ENCODE measurements at places on chromosomes 16 and 17. TPM values are rescaled to one million over a fixed set of nuclear protein-coding genes. Genes with fewer than 3 reads are reported as not detected.

DNA sequence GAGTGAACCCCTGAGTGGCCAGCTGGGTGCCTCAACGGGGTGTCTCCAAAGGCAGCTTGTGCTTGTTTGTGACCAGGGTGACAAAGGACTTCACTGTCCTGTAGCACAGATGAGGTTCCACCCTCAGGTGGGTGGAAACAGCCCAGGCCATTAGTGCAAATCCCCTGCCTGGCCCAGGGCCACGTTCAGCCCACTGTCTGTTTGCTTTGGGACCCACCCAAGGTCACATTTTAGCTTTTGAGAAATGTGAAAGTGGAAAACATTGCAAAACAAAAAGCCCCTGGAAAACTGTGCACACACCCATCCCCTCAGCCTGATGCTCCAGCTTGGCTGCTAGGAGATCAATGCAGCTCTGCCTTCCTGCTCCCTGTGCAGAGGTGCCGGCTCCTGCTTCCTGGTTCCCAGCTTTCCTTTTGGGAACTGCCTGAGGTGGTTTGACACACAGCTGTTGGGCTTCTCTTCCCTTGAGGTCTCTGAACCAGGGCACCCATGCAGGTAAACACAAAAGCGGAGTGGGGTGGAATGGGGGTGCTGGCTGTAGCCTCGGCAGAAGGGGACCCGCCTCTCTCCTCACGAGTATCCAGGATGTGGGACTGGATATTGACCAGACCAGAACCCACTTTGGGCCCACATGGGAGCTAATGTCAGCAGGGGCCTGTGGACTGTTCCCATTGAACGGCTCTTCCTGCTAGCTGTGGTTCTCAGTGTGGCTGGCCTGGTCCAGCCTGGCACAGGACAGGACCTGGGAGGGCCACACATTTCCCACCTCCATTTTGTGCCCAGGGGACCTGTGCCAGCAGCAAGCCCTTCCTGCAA, 7.9 kb upstream of the SPHK1 start:
- DNase-seq = no peak

- DNase-seq = no peak
Observed at GRCh38 chr16:73233846-73234424, 186.0 kb upstream of the ZFHX3 start.

- DNase-seq = no peak
Observed at GRCh38 chr16:51149721-51150164, 1.3 kb downstream of the SALL1 start.

GRCh38 chr16:2598133-2598641, 60.4 kb downstream of the PDPK1 start:
- DNase-seq = no peak

DNA sequence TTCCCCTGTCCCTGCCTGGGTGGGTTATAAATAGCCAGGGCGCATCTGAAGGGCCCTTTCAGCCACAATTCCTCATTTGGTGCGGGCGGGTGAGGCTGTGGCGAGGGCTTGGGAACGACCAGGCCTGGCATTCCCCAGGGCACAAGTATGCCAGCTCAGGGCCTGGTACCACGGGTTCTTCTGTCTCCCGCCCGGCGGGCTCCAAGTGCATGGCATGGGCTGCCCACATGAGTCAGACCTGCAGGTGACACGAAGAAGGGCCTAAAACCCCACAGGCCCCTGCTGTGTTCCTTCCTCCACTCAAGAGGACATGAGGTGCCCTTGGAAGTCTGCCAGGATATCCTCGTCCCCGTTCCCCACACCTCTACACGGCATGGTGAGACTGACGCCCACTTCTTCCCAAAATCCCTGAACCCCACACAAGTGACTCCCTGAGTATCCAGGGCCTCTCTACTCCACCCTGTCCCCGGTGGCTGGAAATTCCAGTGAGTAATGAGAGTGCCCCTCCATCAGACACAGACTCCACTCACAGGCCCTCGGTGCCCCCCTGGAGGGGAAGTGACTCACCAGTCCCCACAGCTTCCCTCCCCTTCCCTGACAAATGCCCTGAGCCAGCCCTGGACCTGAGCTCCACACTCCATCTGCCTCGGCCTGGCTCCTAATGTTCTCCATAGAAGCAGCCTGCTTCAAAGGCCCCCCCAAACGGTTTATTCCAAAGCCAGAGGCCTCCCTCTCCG, 68.8 kb downstream of the ABR start:
- no peak for DNase-seq

DNA sequence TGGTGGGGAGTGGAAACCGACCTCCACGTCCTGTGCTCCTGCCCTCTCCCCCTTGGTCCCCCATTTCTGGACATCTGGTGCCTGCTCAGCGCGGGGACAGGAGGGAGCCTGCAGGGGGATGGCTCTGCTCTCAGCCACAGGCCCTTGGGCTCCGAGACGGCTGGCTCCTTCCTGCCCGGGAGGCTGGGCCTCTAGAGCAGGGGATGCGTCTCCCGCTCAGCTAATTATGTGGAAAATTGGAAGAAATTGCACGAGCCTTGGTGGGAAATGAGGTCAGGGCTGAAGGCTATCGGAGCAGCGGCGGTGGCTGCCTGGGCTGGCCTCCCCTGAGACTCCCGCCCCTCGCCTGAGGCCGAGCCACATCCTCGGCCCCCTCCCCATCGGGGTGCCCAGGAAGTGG, 154.6 kb upstream of the CIBAR2 start:
- DNase-seq = no peak

DNA sequence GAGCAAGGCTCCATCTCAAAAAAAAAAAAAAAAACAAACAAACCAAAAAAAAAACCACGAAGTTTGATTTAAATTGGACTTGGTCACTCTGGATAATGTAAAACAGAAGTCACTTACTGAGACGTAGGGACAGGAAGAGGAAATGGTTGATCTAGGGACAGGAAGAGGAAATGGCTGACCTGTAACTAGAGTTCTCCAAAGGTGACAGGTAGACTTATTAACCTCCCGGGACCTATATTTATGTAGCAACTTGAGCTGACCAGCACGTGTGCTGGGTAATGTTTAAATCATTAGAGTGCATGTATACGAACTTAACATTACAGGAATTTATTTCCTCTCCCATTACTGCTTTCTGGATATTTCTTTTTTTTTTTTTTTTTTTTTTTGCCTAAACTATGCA, 81.5 kb upstream of the DHX40 start:
- no peak for DNase-seq

DNA sequence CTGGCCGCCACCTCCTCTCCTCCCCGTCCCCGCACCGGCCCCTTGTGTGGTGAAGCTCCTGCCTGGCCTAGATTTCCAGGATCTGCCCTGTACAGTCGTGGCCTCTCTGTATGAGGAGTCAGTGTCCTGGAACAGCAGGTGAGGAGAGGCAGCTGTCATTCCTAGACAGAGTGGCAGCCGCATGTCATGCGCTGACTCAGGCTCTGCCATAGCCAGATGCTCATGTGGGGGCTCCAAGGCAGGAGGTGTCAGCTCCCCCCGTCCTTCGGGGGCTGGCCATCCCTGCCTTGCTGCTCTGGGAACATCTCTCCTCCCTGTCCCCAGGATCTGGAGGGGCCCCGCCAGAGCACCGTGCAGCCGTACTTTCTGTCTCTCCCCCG, 60.4 kb downstream of the BAIAP2 start:
- DNase-seq = no peak

DNA sequence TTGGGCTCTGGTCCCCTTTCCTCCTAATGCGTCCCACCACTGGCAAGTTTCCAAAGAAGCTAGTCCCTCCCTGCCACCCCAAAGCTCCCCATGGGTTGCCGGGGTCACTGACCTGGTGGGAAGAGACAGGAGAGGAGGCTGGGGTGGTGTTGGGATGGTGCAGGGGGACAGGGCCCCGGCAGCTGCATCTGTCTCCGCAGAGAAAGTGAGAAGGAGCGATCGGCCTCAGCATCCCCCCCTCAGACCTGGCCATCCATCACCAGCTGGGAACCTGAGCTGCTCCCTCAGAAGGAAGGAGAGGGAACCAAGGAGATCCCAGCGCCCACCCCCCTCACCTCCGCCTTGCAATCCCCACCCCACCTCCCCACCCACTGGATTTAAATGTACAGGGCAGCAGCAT, 3.3 kb downstream of the ETV4 start:
- DNase-seq = no peak

GRCh38 chr16:85112364-85112763, at the start of gene CIBAR2:
Gene CIBAR2, minus strand, starts transcription at chr16:85112472. Its CDS starts 120 bp downstream, at chr16:85112352.
- DNase-seq = no peak

GRCh38 chr16:5058476-5058875, 7.3 kb downstream of the C16orf89 start:
- peak; percentile 86 for DNase-seq

DNA sequence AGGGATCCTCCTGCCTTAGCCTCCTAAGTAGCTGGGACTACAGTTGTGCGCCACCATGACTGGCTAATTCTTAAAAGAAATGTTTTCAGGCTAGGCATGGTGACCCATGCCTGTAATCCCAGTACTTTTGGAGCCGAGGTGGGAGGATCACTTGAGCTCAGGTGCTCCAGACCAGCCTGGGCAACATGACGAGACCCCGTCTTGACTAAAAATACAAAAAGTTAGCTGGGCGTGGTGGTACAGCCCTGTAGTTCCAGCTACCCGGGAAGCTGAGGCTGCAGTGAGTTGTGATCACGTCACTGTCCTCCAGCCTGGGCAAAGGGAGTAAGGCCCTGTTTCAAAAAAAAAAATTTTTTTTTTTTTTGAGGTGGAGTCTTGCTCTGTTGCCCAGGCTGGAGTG, 173.1 kb downstream of the SEC14L1 start:
- DNase-seq = no peak

DNA sequence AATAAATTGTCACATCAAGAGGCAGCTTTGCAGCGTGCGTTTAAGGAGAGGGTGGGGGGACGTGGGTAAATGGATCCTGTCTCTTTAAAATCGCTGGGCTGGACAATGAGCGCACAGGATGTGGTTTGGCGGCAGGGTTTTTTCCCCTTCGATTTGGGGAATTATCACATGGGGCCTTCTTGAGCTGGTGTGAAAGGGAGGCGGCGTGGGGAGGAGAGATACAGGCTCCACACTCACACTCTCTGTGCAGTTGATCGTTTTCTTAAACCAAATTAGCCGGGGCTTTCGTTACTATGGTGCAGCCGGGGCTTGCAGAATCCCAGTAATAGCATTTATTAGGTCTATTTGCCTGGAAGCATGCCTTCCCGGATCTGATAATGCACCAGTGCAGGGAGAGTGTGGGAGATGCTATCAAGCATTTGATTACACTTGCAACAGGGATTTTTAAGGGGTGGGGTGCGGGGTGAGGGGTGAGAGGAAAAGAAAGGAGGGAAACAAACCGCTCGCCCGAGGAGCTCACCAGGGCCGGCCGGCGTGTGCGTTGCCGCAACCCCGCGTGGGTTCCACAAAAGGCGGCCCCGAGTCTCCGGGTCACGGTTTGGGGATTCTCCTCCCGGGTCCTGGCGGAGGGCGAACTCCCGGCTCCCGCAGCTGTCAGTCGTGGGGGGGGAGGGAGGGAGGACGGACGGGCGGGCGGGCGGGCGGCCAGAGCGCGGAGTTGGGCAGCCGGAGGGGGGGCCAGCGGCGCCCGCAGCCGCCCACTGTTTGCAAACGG, 58.8 kb upstream of the GSE1 start:
- DNase-seq = no peak

GRCh38 chr17:48597778-48598631, 4.4 kb upstream of the HOXB5 start:
- no peak for DNase-seq

- DNase-seq = no peak
Observed at GRCh38 chr17:78032166-78032565, 73.7 kb downstream of the TNRC6C start.

DNA sequence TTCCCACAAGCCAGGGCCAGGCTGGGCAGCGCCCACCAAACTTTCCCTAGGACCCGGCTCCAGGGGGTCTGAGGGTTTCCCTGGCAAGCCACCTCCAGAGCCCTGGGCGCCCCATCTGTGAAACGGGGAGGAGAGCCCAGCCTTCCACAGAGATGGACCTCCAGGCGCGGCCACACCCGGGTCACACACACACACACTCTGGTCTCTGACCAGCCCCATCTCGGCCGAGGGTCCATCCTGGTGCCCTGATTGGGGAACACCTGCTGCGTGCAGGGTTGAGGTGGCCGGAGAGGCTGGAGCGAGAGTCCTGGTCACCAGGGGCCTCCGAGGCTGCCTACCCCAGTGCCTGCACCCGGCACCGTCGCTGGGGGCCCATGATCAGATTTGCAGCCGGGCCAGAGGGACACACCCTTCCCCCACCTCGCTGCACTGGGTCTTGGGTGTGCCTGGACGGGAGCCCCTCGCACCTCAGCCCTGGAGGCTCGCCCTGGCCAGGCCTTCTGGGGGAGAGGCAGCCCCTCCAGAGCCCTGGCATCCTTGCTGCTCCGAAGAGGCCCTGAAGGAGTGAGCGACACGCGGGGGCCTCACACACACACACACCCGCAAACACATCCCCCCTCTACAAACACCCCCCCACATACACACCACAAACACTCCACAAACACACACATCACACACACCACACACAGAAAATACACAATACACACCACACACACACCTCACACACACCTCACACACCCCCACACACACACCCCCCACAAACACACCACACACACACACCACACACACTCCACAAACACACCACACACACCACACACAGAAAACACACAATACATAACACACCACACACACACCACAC, 29.7 kb downstream of the SLC25A10 start:
- DNase-seq = no peak

GRCh38 chr16:73025151-73025855, 22.6 kb downstream of the ZFHX3 start:
- DNase-seq = no peak

DNA sequence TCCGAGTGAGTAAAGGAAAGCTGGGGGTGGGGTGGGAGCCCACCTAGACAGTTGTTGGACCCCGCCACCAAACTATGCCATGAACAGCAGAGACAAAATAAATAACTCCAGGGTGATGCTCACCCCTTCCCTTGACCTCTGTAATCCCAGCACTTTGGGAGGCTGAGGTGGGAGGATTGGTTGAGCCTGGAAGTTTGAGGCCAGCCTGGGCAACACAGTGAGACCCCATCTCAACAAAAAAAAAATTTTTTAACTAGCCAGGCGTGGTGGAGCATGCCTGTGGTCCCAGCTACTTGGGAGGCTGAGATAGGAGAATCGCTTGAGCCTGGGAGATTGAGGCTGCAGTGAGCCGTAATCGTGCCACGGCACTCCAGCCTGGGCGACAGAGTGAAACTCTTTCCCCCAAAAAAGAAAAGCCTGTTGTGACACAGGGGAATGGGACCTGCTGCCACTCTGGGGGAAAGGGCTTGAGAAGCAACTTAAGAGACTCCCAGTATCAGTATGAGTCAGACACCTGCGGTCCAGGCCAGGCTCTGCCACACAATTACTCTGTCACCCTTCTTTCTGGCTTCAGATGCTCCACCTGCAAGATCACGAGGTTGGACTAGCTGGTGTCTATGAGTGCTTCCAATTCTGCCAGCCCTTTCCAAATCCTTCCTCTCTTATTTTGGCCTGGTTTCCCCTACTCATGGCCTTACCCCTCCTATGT, 5.0 kb downstream of the SGCA start:
- no peak for DNase-seq

Gene ZNF750
- not detected for total RNA-seq

Gene HEATR9
- not detected for total RNA-seq

Gene SDR42E2
- total RNA-seq = 0.13 TPM

Gene SLC6A4
- total RNA-seq = 0.07 TPM

Gene HOXB3
- 0.09 TPM for total RNA-seq

Gene PPP1R27
- not detected for total RNA-seq

Gene MEIOB
- 1.4 TPM for total RNA-seq

Gene GSE1
- 91.0 TPM for total RNA-seq

Gene TRPV3
- total RNA-seq = 0.53 TPM

Gene WNT9B
- 0.87 TPM for total RNA-seq

Gene C16orf74
- 6.3 TPM for total RNA-seq

All from WTC11 (cell line).